Activated CD4-positive, alpha-beta memory T cell treated with anti-CD3 and anti-CD28 coated beads for 36 hours (primary cell): ENCODE measurements at places on chromosomes 16 and 17.

GRCh38 chr16:27779641-27780164 lies 229.8 kb downstream of the KATNIP start:
- no peak overlapping the region for H3K27ac ChIP-seq
- no peak for DNase-seq
- H3K4me1 ChIP-seq, result no peaks in the 10 kb centered on the region
- no peaks in the 10 kb centered on the region for H3K27me3 ChIP-seq
- no peaks in the 10 kb centered on the region for H3K36me3 ChIP-seq

- H3K27ac ChIP-seq, result peak overlapping the region; percentile 33
- no peak for DNase-seq
- H3K36me3 ChIP-seq, result peaks cover 9% of the 10 kb centered on the region
- no peaks in the 10 kb centered on the region for H3K27me3 ChIP-seq
Observed at GRCh38 chr16:87697256-87697655, 68.5 kb downstream of the KLHDC4 start.

- no peak overlapping the region for H3K4me3 ChIP-seq
- DNase-seq, result no peak
- H3K27ac ChIP-seq, result no peak overlapping the region
- H3K36me3 ChIP-seq, result no peaks in the 10 kb centered on the region
Observed at GRCh38 chr16:74718140-74718539, 17.5 kb upstream of the MLKL start.

- peak; percentile 18 for DNase-seq
- no peak overlapping the region for H3K4me3 ChIP-seq
- no peaks in the 10 kb centered on the region for H3K27me3 ChIP-seq
- no peak overlapping the region for H3K27ac ChIP-seq
- H3K36me3 ChIP-seq, result peaks cover 4% of the 10 kb centered on the region
- H3K4me1 ChIP-seq, result peaks cover 12% of the 10 kb centered on the region
Observed at GRCh38 chr16:17258848-17259713, 211.7 kb downstream of the XYLT1 start.

DNA sequence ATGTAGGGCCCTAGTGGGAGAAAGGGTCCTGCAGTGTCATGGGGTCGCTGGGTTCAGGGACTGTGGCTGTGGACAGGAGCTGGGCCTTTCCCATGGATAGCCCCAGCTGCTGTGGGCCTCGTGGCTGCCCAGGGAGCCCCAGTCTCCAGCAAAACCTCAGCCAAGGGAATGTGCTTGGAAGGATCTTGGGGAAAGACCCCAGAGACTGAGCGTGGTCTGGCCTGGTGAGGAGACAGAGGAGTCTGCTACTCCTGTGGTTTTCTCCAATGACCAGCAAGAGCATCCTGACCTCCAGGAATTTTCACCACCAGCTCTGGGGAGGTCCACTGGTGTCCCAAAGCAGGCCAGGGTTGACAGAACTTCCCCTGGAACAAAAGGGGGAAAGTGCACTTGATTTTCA lies 42.3 kb downstream of the RNF112 start:
- H3K4me1 ChIP-seq, result peaks cover 6% of the 10 kb centered on the region
- peaks cover 9% of the 10 kb centered on the region for H3K27me3 ChIP-seq
- no peaks in the 10 kb centered on the region for H3K36me3 ChIP-seq
- no peak overlapping the region for H3K27ac ChIP-seq
